Body of pancreas (tissue), 4 donors: ENCODE measurements at places on chromosomes 4 and X. TPM values are rescaled to one million over a fixed set of nuclear protein-coding genes. Genes with fewer than 3 reads are reported as not detected.

- DNase-seq, result no peak
- H3K36me3 ChIP-seq, result no peaks in the 10 kb centered on the region
- H3K4me1 ChIP-seq, result no peaks in the 10 kb centered on the region
- H3K27ac ChIP-seq, result no peak overlapping the region
- H3K27me3 ChIP-seq, result no peaks in the 10 kb centered on the region
Measured at GRCh38 chr4:133498149-133498548, 349.1 kb downstream of the PCDH10 start.

- no peaks in the 10 kb centered on the region for H3K27me3 ChIP-seq
- no peaks in the 10 kb centered on the region for H3K4me1 ChIP-seq
- DNase-seq, result no peak
- H3K27ac ChIP-seq, result no peak overlapping the region
- H3K4me3 ChIP-seq, result no peak overlapping the region
- no peaks in the 10 kb centered on the region for H3K36me3 ChIP-seq
Measured at GRCh38 chr4:168610911-168611530, 114.2 kb downstream of the PALLD start.

- no peak overlapping the region for H3K4me3 ChIP-seq
- H3K4me1 ChIP-seq, result peaks cover 17% of the 10 kb centered on the region
- no peaks in the 10 kb centered on the region for H3K36me3 ChIP-seq
- no peaks in the 10 kb centered on the region for H3K27me3 ChIP-seq
Measured at GRCh38 chr4:157223456-157223855, 2.9 kb downstream of the GRIA2 start.

DNA sequence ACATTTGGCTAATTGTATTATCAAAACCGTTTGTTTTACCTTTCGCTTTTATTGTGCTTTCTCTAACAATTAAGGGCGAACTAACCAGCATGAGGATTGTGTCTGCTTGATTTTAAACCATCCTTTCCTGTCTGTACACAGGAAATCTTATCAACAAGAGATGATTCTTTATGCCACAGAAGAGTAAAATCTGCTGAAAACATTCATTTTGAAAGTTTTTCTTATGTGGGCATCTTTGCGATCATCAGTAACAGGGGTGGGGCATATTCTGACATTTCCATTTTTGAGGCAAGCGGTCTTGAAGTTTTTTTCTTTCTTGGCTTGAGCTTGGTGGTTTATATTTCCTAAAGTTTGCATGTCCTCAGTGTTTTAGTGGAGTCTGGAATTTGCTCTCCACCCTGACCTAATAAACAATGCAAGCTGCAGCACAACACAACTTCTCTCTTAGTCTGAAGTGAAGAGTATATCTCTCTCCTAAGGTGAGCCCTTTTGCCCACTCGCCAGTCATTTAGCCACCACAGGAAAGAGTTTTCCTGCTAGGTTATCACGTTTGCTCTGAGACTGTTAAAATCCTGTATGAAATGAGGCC is 26.6 kb downstream of the NFKB1 start:
- no peak overlapping the region for H3K4me3 ChIP-seq
- no peak overlapping the region for H3K27ac ChIP-seq
- no peaks in the 10 kb centered on the region for H3K36me3 ChIP-seq
- H3K27me3 ChIP-seq, result no peaks in the 10 kb centered on the region
- H3K4me1 ChIP-seq, result peaks cover 10% of the 10 kb centered on the region

GRCh38 chr4:183297675-183298074 is 22.4 kb downstream of the CLDN22 start:
- H3K4me1 ChIP-seq, result no peaks in the 10 kb centered on the region
- no peak overlapping the region for H3K4me3 ChIP-seq
- no peaks in the 10 kb centered on the region for H3K27me3 ChIP-seq
- no peaks in the 10 kb centered on the region for H3K36me3 ChIP-seq
- DNase-seq, result no peak

- H3K27ac ChIP-seq, result no peak overlapping the region
- no peak overlapping the region for H3K4me3 ChIP-seq
- DNase-seq, result no peak
Measured at GRCh38 chr4:27412613-27413012, 552.0 kb downstream of the STIM2 start.

GRCh38 chr4:40055863-40056715 is 561 bp upstream of the N4BP2 start:
- H3K27me3 ChIP-seq, result no peaks in the 10 kb centered on the region
- peaks cover 43% of the 10 kb centered on the region for H3K4me1 ChIP-seq
- peak; percentile 79 for DNase-seq

DNA sequence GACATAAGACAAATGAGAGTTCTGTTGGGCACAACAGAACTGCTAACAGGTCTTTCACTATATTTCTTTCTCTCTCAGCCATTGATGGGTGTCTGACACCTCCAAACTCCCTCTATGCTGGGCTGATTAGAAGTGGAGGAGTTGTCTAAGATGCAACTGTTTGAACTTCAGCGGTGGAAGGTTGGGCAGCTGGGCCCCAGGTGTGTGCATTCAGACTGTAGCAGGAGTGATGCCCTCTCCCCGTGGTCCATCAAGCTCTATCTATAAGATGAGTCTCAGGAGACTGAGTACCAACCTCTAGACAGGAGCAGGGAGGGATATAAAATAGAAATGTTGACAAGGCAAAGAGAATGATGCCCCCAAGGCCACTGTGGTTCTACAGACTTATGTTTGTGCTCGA is 28.2 kb upstream of the CHRNA9 start:
- no peak overlapping the region for H3K27ac ChIP-seq
- H3K4me3 ChIP-seq, result no peak overlapping the region
- no peaks in the 10 kb centered on the region for H3K36me3 ChIP-seq

DNA sequence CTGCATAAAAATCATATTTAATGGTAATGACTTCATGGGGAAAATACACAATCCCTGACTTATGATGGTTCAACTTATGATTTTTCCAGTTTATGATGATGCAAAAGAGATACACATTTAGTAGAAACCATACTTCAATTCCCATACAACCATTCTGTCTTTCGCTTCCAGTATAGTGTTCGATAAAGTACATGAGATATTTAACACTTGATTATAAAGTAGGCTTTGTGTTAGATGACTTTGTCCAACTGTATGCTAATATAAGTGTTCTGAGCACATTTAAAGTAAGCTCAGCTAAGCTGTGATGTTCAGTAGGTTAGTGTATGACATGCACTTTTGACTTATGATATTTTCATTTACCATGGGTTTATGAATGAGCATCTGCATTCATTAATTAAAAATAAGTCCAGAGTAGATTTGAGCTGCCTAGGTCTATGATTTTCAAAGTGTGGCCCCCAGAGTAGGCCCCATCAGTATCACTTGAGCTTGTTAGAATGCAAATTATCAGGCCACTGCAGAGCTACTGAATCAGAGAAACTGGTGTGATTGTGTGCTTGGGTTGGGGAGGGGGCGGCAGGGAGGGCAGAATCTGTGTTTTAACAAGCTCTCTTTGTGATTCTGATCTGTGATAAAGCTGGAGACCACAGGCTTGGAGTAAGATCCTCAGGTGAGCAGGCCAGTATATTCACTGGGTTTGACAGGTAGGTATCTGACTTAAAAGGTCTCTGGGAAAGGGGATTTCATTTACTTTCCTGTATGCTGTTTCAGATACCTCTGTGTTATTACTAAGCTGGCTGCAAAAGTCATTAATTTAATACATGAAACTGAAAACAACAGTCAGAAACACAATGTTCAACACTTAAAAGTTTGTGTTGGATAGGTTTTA is 8.4 kb downstream of the ATP10D start:
- H3K27me3 ChIP-seq, result no peaks in the 10 kb centered on the region
- no peak overlapping the region for H3K4me3 ChIP-seq
- no peaks in the 10 kb centered on the region for H3K4me1 ChIP-seq
- no peaks in the 10 kb centered on the region for H3K36me3 ChIP-seq
- DNase-seq, result no peak
- no peak overlapping the region for H3K27ac ChIP-seq

DNA sequence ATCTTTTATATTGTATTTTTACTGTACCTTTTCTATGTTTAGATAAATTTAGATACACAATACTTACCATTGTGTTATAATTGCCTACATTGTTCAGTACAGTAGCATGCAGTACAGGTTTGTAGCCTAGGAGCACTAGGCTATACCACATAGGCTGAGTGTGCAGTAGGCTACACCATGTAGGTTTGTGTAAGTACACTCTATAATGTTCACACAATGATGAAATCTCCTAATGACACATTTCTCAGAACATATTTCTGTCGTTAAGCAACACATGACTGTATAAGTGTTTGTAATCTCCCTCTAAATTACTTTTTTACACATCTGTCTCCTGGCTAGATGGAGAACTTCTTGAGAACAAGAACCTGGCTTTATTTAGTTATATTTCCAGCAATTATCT is 40.3 kb downstream of the UCHL1 start:
- no peak overlapping the region for H3K27ac ChIP-seq
- no peak for DNase-seq
- H3K27me3 ChIP-seq, result no peaks in the 10 kb centered on the region
- no peaks in the 10 kb centered on the region for H3K36me3 ChIP-seq

GRCh38 chrX:9775930-9776329 is 10.3 kb upstream of the GPR143 start:
- H3K27me3 ChIP-seq, result no peaks in the 10 kb centered on the region
- no peaks in the 10 kb centered on the region for H3K36me3 ChIP-seq
- DNase-seq, result no peak
- no peak overlapping the region for H3K4me3 ChIP-seq
- H3K4me1 ChIP-seq, result no peaks in the 10 kb centered on the region

DNA sequence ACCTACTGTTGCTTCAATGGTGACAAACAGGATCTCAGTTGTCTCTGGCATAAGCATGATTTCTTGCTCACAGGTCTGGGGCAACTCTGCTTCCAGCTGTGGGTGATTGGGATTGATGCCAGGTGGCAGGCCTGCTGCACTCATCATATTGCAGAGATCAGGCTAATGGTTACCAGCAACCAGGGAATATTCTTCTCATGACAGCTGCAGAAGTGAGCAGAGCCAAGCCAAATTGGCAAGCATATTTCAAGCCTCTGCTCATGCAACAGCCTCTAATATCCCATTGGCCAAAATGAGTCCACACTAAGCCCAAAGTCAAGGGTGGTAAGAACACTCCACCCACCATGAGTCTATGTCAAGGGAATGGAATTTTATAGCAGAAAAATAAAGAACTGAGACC is 26.7 kb upstream of the TBC1D19 start:
- DNase-seq, result no peak
- no peaks in the 10 kb centered on the region for H3K36me3 ChIP-seq
- no peak overlapping the region for H3K4me3 ChIP-seq
- no peaks in the 10 kb centered on the region for H3K4me1 ChIP-seq

- peak; percentile 45 for DNase-seq
- no peak overlapping the region for H3K27ac ChIP-seq
- H3K36me3 ChIP-seq, result no peaks in the 10 kb centered on the region
- no peak overlapping the region for H3K4me3 ChIP-seq
Measured at GRCh38 chr4:99151452-99151851, 7.4 kb upstream of the ADH4 start.

- DNase-seq, result no peak
- H3K27ac ChIP-seq, result no peak overlapping the region
- H3K4me1 ChIP-seq, result no peaks in the 10 kb centered on the region
- no peak overlapping the region for H3K4me3 ChIP-seq
- H3K27me3 ChIP-seq, result no peaks in the 10 kb centered on the region
Measured at GRCh38 chr4:106541253-106541652, 172.7 kb upstream of the GIMD1 start.

DNA sequence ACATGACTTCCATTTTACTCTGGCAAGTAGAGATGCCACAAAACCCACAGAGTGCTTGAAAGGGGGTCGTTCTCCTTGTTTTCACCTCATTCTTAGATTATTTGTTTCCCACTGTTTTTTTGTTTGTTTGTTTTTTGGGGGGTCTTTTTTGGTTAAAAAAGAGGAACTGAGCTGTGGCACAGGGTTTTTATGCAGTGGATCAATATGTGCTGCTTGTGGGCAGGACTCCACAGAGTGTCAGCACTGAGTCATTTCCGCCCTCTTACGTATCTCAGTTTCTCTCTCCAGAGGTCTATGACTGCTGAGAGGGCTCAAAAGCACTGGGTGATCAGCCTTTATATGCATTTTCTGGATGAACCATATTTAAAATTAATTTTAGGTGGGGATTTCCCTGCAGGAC is 268.1 kb upstream of the GRID2 start:
- no peaks in the 10 kb centered on the region for H3K27me3 ChIP-seq
- no peak overlapping the region for H3K4me3 ChIP-seq
- H3K36me3 ChIP-seq, result no peaks in the 10 kb centered on the region
- peaks cover 7% of the 10 kb centered on the region for H3K4me1 ChIP-seq
- no peak overlapping the region for H3K27ac ChIP-seq

Gene GYPE
- total RNA-seq, result not detected

Gene GLOD5
- total RNA-seq, result not detected

Gene FOXR2
- not detected for total RNA-seq

Gene SMR3B
- total RNA-seq, result not detected

Gene NOX1
- not detected for total RNA-seq

Gene BGN
- total RNA-seq, result 34.0 TPM
